Skin of body (tissue), 3 donors: ENCODE measurements at places on chromosomes 5 and 9. TPM values are rescaled to one million over a fixed set of nuclear protein-coding genes. Genes with fewer than 3 reads are reported as not detected.

The IRGM gene
- total RNA-seq = 0.39 TPM

The HRH2 gene
- 1.5 TPM for total RNA-seq

The RANBP3L gene
- total RNA-seq = 5.1 TPM

The SLC46A2 gene
- 1.2 TPM for total RNA-seq

The SPRY4 gene
- 8.9 TPM for total RNA-seq

The ADAMTS13 gene
- total RNA-seq = 3.2 TPM

The PCDHB2 gene
- total RNA-seq = 3.1 TPM

The IL9 gene
- not detected for total RNA-seq

The CERT1 gene
- total RNA-seq = 43.6 TPM

The JAKMIP2 gene
- total RNA-seq = 0.49 TPM

The GRM6 gene
- total RNA-seq = not detected

The RNF180 gene
- 4.6 TPM for total RNA-seq

The RIMOC1 gene
- 16.3 TPM for total RNA-seq

The TAF11L5 gene
- not detected for total RNA-seq

The FNBP1 gene
- 76.6 TPM for total RNA-seq

The GLRA1 gene
- total RNA-seq = not detected

The GPR151 gene
- total RNA-seq = not detected

The ANKRD18B gene
- 1.7 TPM for total RNA-seq

The ARHGEF28 gene
- 19.2 TPM for total RNA-seq

The TMEM171 gene
- total RNA-seq = 0.49 TPM

The GADD45G gene
- 8.3 TPM for total RNA-seq

The IER5L gene
- 23.0 TPM for total RNA-seq

The BDP1 gene
- total RNA-seq = 42.2 TPM

The SIT1 gene
- total RNA-seq = 0.30 TPM

The SELENOP gene
- 597 TPM for total RNA-seq

The LMX1B gene
- total RNA-seq = 1.2 TPM

The FOXD4L3 gene
- total RNA-seq = not detected

The CDC20B gene
- not detected for total RNA-seq

The SLC36A3 gene
- total RNA-seq = not detected

The SYK gene
- total RNA-seq = 10.2 TPM

The TXNDC8 gene
- not detected for total RNA-seq
